ENCODE measurements at places on chromosomes 1 and 21.
A peak's percentile ranks its signal among the peaks of the same experiment; 100 is the strongest.

- DNase-seq: no peak
Observed at GRCh38 chr1:59367301-59368007, 70.6 kb downstream of the FGGY start.

DNA sequence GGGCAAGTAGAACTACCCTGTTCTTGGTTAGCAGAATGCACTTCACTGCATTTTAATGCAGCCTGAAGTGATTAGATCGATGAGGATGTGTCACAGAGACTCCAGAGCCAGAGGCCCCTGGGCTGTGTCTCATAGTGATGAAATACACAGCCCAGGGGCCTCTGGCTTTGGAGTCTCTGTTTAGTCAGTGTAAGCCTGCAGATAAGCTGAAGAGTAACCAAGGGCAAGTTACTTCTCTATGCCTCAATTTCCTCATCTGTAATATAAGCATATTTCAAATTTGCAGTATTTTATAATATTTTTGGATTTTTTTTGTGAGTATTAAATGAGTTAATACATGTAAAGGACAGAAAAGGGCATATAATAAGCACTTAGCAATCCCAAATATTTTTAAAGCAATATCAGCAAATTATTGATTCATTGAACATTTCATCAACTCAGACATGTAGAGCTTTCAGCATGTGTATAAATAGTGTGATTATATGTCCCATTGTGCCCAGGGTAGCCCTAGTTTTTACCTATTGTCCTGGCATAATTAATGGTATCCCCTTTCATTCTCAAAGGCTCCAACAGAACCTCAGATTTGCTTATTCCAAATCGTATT is 23.6 kb upstream of the APOBEC4 start:
- no peak for DNase-seq

DNA sequence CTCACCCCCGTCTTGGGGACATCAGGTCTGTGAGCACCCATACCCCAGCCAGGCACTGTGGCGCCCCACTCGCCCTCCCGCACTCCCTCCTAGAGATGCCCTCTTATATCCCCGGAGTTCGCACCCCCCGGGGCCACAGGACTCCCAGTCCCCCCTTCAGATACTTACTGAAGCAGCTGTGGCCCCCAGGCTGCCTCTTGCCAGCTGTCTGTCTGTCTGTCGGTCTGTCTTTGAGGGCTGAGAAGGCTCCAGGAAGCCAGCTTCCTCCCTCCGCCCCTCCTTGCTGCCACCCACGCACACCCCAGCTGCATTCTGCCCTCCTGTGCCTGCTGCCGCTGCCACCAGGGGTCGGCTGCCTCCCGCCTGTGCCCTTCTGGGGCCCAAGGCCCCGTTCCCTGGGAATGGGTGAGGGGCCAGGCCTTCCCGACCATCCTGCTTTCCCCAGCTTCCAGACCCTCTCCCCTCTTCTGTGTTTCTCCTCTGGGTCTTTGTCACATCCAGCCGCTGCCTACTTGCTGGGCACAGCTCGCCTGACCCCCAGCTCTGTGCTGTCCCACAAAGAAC is at the start of gene PTPN7:
PTPN7 (minus strand) TSS at position 226 of the 564 bp plus-strand sequence. CDS start 1,200 bp downstream, outside the sequence.
- peak; percentile 91 for DNase-seq

DNA sequence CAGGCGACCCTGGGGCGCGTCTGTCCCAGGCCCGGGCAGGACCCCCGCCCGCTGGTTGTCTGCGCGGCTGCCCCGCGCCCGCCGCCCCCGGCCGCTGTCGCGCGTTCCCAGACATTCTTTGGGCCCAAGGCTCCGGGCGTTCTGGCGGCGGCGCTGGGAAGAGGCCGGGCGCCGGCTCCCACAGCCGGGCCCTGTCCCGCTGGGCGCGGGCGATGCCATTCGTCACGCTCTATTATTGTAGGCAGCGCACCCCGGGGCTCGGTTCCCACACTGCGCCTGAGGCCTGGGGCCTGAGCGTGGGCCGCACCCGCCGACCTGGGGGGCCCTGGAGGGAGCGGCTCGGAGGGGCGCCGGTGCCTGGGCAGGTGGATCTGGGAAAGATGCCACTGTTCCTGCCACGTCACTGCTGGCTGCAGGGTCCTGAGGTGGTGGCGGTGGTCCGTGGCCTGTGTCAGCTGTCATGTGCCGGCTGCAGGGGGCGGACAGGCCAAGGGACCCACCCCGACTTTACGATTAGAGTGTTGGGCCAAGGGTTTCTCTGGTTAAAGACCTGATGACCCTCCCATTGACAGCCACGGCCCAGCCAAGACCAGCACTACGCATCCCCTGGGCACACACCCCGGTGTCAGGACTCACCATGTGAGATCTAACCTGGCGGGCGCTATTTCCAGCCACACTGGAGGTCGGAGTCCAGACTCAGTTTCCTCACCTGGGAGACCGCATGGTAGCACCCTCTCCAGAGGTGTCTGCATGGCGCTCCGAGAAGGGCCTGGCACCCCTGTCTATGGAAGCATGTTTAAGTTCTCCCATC is 55.1 kb upstream of the ADARB1 start:
- no peak for DNase-seq

DNA sequence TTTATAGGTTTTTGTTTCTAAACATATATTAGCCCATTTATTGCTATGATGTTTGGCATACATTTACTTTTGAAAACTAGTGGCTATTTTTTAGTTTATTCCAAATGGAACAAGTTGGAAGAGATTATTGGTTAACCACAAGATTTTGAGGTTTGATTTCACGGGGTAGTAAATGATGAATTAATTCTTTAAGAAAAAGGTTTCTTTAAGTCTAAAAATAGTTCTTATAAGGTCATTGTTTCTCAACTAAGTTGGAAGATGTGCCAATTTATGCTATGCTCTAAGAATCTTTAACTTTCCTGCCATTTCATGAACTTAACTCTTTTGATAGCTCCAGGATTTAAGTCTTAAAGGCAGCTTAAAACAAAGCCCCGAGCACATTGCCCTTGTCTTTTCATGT is 183.8 kb downstream of the LMO4 start:
- DNase-seq: no peak

DNA sequence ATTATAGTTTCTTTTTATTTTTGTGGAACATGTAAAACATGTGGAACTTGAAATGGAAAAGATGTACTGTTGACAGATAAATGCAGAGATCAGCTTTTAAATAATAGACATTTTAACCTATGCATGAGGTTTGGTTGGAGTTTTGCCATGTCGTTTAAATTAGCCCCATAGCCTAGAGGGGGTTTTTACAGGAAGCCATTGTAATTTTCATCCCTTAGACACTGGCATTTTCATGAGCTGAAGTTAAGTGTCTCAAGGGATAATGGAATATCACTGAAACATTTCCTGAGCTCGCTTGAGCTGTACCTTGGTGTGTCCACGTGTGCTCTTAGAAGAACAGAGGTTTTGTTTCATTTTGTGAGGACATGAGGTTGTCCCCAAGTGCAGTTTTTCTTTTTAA is 54.2 kb downstream of the HMCN1 start:
- DNase-seq: no peak

- no peak for DNase-seq
Observed at GRCh38 chr1:99660496-99660895, 14.6 kb downstream of the PALMD start.

DNA sequence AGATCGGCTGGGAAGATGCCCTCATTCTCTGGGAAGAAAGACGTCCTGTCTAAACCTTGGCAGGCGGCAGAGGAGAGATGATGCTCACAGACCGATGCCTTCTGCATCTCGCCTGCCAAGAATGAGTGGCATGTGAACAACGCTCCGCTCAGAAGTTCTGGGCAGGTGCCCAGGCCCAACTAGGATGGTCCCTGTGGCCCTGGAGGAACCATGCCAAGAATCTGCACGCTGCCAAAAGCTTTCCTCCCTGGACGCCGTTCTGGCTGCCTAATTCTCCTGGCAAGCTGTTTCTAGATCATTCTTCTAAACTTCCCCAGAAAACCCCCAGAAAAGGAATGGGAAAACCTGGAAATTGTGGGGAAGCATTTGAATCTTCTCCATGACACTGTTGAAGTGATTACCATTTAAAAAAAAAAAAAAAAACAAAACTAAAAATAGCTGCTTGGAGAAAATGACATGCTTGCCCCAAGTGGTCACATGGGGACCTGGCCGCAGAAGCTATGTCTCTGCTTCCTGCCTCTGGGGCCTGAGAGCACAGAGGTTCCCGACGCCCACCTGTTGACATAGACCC is 440.9 kb downstream of the PRDM2 start:
- no peak for DNase-seq

DNA sequence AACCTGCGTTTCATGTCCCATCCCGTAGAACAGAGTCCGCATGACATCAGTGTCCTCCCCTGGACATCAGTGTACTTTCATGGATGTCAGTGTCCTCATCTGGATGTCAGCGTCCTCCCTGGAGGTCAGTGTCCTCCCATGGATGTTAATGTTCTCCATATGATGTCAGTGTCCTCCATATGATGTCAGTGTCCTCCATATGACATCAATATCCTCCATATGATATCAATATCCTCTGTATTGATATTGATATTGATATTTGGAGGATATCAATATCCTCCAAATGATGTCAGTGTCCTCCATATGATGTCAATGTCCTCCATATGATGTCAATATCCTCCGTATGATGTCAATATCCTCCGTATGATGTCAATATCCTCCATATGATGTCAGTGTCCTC is 284.9 kb downstream of the AJAP1 start:
- DNase-seq: no peak

GRCh38 chr1:2499986-2500596 is 24.0 kb downstream of the PLCH2 start:
- DNase-seq: no peak

DNA sequence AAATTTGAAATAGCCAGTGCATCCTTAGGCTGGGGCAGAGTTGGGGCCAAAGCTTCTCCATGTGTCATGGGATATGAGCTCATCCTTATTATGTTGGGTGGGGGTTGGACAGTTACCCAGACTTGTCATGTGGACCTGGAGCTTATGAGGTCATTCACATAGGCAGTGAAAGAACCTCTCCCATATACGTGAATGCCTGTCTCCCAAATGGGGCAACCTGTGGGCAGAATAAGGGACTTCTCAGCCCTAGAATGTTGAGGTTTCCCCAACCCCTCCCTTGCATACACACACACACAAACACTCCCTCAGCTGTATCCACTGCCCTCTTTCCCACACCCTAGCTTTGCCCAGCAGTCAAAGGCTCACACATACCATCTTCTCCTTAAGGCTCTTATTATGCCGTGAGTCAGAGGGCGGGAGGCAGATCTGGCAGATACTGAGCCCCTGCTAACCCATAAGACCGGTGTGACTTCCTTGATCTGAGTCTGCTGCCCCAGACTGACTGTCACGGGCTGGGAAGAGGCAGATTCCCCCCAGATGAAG is 2.3 kb upstream of the IVL start:
- DNase-seq: no peak

DNA sequence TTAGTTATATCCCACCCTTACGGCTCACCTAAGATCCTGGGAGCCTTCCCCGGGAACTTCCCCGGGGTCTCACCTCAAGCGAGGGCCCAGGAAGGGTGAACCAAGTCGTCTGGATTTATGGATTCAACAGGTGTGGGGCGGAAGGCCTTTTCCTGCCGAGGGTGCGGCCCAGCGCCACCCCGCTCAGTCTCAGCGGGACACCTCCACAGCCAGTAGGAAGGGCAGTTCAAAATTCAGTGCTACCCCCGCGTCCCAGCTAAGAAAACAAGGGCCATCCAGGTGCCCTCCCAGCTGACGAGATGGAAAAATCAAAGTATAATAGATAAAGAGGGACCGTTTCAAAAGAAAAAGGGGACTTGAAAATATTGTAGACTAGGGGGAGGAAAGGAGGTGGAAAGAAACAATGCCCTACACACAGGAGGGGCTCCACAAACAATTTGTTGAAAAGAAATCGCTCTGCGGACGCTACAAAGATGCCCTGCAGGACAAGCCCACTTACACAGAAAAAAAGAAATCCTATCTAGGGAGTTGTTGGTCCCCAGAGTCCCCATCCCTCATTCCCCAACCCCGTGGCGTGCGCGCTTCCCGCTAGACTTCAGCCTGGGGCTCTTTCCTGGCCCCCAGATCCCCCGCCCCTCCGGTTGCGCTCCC is 1.3 kb downstream of the SLC2A1 start:
- DNase-seq: no peak

DNA sequence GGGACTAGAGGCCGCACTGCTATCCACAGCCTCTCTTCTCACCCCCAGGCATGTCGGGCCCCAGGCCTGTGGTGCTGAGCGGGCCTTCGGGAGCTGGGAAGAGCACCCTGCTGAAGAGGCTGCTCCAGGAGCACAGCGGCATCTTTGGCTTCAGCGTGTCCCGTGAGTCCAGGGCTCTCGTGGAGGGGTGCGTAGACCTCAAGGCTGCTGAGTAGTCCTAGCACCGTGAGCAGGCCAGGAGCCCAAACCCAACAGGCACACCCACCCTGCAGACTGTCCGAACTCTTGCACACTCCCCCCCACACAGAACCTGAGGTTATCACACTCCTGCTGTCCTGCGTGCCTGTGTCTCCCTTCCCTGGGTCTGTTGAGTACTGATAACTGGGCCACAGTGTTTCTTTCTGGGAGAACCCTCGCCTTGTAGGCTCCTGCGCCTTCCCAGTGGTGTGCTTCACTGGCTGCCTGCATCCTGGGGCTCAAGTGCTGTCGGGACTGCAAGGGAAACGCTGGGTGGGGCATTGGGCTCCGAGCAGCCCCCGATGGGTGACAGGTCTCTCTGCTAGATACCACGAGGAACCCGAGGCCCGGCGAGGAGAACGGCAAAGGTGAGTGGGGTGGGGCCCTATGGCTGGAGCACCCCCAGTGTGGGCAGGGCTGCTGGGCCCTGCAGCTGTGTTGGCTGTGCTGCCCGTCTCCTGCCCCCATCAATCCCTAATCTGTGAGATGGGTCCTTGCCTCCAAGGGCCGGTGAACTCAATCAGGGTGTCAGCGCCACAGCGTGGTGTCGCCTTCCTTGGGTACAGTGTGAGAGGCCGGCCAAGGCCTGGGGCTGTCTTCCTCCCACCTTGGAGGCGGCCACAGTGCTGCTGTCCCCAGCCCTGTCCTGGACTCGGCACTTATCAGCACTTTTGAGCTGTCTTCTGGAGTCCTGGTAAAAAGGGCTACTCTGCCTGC is 4.0 kb upstream of the GJC2 start:
- no peak for DNase-seq

DNA sequence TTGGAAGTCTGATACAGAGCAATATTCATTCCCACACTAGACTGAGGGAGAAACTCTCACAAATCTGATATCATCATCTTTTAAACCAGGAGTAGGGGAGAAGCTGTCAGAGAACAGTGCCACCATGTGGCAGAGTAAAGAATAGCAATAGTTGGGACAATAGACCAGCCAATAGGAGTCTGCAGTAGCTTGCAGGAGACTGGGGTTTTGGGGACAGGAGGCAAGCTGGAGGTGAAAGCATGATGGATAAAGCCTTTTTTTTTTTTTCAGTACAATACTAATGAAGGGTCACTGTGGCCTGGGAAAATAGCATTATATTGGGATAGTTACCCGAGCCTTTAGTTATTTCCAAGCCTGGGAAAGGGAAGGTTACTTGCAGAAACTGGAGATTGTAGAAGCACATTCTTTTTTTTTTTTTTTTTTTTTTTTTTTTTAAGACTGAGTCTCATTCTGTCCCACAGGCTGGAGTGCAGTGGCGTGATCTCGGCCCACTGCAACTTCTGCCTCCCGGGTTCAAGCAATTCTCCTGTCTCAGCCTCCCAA is 120.7 kb downstream of the S1PR1 start:
- DNase-seq: peak; percentile 77

GRCh38 chr1:184881941-184882913 is 92.1 kb downstream of the NIBAN1 start:
- no peak for DNase-seq

GRCh38 chr1:30462826-30463425 is 260.5 kb downstream of the MATN1 start:
- no peak for DNase-seq

All from stimulated activated CD4-positive, alpha-beta T cell treated with anti-CD3 and anti-CD28 coated beads, Interleukin-2, amount 100 ng/mL, for 24 hours (primary cell).